Stimulated activated CD4-positive, alpha-beta T cell treated with anti-CD3 and anti-CD28 coated beads, Interleukin-4, amount 100 ng/mL, for 24 hours (primary cell): ENCODE measurements at places on chromosomes 2 and 18.

DNA sequence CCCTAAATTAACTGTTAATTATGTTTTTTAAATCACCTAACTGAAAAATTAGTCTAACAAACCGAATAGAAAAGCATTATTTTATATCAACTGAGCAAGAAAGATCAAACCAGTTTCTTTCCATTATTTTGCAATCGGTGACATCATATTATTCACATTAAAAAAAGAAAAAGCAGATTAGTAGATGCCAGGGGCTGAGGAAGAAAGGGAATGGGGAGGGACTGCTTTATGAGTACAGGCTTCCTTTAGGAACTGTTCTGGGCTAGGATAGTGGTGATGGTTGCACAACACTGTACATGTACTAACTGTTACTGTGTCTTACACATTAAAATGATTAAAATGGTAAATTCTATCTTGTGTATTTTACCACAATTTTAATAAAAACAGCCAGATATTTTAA lies 59.3 kb downstream of the COBLL1 start:
- DNase-seq = no peak

DNA sequence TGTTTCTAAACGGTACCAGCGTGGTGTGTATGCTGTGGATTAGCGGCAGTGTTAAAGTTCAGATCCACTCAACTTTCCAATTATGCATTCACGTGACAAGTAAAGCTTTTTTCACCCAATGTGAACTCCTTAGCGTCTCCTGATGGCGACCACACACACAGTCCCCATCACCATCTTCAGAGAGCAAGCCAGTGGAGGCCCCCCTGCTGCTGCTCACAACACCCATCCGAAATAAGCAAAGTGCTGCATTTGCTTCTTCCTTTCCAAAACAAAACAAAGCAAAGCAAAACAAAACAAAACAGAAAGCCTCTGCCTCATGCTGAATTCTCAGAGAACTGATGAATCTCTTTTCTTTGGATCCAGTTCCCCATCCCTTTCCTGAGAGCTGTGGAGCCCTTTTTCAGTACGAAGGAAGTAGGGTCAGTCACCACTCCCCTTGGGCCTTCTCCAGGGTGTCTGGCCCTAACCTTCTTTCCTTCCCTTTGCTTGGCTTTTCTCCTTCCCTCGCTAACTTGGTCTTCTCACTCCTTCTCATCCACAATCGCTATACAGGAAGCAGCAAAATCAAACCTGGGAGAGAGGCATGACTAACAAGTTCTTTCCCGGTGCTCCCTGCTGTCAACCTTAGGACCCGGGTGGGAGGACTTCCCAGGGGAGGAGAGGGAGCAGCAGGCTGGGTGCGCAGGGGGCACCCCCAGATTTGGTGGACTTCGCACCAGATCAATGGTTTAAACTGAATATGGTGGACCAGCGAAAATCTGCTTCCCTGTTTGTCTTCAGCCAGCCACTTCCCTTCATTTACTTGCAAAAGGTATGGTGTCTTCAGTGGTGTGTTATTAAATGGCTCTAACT lies 56.0 kb downstream of the NRP2 start:
- no peak for DNase-seq

GRCh38 chr2:159905926-159906714 lies 108.1 kb upstream of the CD302 start:
- DNase-seq = no peak

DNA sequence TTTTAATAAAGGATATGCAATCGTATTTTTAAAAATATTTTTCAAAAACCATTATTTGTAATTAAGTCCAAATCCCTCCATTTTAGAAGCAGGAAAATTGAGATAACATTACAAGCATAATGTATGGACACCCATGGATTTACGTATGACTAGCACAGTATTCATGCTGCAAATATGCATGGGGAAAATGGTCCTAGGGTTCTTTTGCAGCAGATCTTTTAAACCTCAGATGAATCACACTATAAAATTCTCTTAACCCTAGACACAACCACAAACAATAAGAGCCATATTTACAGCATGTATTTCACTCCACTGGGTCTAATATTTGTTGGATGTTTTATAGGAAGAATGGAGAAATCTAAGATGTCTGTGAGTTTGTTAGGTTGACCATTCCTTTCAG lies 453.4 kb downstream of the TGIF1 start:
- DNase-seq = no peak

- DNase-seq = no peak
Observed at GRCh38 chr2:234569776-234570430, 73.0 kb upstream of the ARL4C start.

DNA sequence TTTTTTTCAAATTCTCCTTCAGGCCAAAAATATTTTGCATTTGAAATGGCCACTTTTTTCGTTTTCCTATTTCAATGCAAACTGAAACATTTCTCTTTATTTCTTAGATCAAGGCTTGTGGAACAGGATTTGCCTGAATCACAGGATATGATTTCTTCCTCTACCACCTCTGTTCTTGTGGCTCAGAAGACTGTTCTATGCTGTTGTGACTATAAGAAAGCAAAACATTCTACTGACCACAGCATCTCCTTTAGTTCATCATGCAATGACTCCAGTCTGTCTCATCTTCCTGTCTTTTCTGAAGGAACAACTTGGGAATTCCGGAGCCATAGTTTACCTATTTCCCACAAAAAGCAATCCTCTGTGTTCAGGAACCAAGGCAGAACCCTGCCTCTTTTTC lies 16.2 kb upstream of the ZNF512 start:
- no peak for DNase-seq

GRCh38 chr2:76080154-76080553 lies 369.4 kb upstream of the GCFC2 start:
- no peak for DNase-seq

GRCh38 chr2:98908931-98909316 lies 27.1 kb downstream of the CRACDL start:
- no peak for DNase-seq

- no peak for DNase-seq
Observed at GRCh38 chr2:55090702-55091101, 40.5 kb upstream of the RTN4 start.

DNA sequence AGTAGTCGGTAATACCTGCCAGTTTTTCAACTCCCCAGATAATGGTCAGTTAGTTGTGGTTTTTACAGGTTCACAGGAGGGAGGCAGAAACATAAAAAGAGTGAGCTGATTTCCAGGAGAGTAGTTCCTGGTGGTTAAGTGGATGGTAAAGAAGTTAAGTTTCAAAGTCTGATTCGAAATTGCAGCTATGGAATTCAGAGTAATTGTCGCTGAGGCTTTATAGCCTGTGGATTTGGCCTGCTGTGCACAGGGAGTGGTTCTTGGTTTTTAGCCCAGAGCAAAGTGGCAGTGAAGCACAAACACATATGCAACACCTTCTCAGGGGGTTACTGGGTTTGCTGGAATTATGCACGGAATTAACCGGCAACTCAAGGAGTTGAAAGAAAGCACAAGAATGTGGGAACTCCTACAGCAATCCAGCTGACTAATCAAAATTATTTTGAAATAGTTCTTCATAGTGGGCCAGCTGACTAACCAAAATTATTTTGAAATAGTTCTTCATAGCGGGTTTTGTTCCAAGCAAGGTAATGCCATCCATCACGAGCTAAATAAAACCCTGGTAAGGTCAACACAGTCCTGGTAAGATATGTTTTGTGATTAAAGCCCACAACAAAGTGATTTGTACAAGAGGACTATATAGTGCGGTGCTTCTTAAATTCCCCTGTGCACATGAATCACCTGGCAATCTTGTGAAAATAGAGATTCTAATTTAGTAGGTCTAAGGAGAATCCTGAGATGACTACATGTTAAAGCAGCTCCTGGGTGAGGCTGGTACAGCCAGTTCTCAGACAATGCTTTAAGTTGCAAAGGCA lies 94.4 kb downstream of the SGPP2 start:
- DNase-seq = no peak

DNA sequence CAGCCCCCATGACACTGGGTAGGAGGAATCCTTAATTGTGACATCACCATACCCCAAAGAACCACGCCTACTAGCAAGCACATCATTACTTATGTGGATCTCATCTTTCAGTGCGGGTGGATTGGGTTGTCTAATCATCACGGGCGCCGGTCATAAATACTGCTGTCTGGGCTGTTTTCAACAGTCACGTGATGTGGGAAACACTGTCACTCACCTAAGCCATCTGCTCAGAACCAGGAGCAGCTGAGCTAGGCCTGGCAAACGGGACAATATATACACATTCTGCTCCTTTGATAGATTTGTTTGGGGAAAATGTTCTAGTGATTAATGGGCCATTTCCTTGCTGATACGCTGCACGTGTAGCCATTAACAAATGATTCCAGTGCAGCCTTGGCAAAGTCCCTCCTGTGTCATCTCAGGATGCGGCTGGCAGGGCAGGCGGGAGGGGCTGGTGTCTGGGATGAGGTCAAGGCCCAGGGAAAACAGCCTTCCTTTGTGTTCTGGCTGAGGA lies 145.9 kb upstream of the COPS8 start:
- DNase-seq = no peak

DNA sequence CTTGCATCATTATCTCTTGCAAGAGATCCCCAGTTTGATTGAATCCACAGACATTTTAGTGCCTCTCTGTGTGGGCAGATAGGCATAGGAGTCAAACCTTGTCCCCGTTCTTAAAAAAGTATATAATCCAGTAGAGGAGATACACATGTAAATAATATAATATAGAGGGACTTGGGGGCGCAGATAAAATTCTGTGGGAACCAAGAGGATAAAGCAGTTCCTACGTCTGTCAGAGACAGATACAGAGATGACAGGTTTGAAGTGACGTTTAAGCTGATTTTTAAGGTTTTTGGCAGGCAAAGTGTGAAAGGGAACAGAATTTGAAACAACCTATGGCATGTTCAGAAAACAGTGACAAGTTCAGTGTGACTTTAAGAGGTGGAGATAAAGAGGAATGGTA lies 63.1 kb downstream of the CAB39 start:
- no peak for DNase-seq
